ENCODE measurements at places on chromosomes 11 and 22.

- DNase-seq = no peak
Measured at GRCh38 chr11:122981388-122982264, at the start of gene BSX. BSX (minus strand) TSS chr11:122981834; CDS start chr11:122981671, 163 bp downstream.

DNA sequence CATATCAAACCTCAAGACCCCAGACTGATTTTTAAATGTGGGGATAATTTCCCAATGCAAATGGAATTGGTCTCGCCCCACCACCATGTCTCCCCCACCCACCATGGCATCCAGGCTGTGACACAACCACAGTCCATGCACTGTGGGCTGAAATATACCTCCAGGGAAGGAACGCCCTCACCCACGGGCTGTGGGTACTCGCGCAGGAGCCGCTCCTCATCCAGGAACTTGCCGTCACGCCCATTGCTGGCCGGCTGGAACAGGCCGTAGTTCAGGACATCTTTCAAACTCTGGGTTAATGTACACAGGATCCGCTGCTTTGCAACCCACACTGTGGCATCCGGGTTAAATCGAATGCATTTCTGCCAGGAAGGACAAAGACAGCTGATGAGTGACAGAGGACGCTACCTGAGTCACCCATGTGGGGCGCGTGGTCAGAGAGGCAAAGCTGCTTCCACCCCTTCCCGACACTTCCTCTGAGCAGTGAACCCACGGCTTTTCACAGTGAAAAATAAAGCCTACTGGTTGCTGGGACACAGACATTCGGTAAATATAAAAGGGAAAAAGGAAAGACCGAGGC, 133.6 kb downstream of the SHANK2 start:
- no peak for DNase-seq

GRCh38 chr11:9990221-9990973, 303.6 kb downstream of the SBF2 start:
- no peak for DNase-seq

DNA sequence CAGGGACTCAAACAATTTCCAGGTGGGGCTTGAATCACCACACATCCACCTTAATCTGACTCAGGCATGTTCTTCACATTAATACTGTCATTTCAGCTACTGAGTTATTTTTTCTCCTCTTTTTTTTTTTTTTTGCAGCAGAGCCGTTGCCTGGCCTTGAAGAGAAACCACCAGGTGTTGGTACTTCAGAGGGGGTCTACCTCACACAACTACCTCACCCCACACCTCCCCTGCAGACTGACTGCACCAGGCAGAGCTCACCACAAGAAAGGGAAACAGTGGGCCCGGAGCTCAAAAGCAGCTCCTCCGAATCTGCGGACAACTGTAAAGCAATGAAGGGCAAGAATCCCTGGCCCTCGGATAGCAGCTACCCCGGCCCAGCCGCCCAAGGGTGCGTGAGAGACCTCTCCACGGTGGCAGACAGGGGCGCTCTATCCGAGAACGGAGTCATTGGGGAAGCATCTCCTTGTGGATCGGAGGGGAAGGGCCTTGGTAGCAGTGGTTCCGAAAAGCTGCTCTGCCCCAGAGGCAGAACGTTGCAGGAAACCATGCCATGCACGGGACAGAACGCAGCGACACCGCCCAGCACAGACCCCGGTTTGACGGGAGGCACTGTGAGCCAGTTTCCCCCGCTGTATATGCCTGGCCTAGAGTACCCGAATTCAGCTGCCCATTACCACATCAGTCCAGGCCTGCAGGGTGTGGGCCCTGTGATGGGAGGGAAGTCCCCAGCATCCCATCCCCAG, 15.1 kb upstream of the SLC25A18 start:
- DNase-seq = no peak

DNA sequence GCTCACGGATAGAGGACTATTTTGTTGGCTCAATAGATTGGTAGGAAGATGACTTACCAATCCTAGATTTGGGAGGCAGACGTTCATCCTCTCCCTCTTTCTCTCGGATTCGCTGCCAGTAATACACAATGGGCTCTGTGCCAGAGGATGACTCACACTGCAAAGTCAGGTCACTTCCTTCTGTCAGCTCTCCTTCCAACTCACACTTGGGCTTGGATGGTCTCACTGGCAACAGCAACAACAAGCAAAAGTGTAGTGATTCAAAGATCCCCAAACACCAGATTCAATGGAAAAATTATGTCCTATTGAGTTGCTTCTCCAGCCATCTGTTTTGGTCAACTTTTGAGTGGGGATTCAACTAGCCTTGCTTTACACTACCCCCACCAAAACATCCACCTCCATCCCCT, 21.7 kb upstream of the HSPA8 start:
- DNase-seq = peak; percentile 44

All from NCI-H146 (cell line).